CD8-positive, alpha-beta memory T cell (primary cell): ENCODE measurements at places on chromosomes 5 and 9. TPM values are rescaled to one million over a fixed set of nuclear protein-coding genes. Genes with fewer than 3 reads are reported as not detected.

UBE2QL1 gene
- not detected for total RNA-seq

RASEF gene
- not detected for total RNA-seq

MSH3 gene
- 19.2 TPM for total RNA-seq

RAD23B gene
- total RNA-seq: 146 TPM

DNA sequence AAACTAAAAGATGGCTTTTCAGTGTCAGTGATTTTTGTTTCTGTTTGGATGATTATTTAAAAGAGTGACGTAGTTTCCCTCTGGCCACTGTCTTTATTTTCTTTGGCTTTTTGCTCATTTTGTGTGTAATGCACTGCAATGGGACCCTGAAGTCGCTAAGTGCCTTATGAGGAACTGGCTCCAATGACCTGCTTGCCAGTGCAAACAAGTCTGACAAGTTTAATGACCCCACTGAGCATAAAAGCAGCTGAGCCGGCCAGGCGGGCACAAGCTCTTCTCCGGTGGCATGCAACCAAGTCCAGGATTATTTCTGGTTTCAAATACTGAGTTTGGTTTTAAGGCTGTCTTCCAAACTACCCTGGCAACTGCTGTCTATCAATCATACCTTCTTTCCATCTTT, 15.6 kb upstream of the GNA14 start:
- DNase-seq: no peak
- H3K27me3 ChIP-seq: no peaks in the 10 kb centered on the region
- no peak overlapping the region for H3K4me3 ChIP-seq
- H3K27ac ChIP-seq: no peak overlapping the region
- no peaks in the 10 kb centered on the region for H3K4me1 ChIP-seq

GRIN1 gene
- total RNA-seq: not detected

- H3K27me3 ChIP-seq: no peaks in the 10 kb centered on the region
Measured at GRCh38 chr9:133948131-133948530, 44.0 kb downstream of the VAV2 start.

DNA sequence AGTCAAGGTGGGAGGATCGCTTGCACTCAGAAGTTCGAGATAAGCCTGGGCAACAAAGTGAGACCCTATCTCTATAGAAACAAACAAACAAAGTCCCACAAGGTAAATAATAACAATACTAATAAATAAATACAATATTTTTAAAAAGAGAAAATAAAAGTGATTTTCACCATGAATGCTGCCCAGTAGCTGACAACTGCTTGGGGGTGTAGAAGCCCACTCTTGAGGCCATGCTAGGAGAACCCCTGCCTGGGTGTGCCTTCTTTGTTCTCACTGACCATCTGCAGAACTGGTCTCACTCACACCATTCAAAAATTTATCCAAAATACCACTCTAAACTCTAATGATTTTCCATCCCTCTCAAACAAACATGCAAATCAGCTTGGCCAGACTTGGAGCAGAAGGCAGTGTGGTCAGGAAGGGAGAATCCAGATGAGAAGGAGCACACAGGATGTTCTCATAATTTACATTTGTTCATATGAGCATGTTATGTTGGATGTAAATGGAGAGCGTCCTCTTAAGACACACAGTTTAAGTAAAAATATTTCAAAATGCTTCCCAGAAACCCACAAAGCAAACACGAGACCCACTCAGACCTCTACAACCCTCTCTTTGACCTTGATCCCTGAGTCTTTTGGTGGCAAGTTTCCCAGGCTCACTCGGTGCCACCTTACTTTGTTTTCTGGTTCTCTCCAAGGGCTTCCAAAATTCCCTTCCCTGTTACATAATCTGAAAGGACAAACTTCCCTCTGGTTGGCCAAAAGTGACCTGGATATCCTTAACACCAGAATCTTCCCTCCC, 7.9 kb upstream of the RAI14 start:
- no peaks in the 10 kb centered on the region for H3K4me1 ChIP-seq
- H3K27me3 ChIP-seq: no peaks in the 10 kb centered on the region
- H3K36me3 ChIP-seq: no peaks in the 10 kb centered on the region
- no peak for DNase-seq
- no peak overlapping the region for H3K4me3 ChIP-seq

DNA sequence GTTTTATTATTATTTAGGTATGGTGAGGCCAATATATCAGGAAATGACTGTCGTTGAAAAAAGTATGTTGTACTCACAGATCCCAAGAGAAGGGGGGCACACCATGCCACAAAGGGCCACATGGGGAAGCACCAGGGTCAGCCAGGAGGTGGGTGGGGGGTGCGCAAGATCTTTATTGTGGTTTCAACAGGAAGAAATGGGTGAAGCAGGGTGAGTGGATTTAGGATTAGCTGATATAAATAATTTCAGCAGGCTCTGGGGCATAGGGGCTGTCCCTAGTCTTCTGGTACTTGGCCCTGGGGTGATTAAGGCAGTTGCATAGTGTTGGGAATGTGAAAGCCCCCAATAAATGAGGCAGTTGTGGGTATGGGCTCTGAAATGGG, 8.6 kb downstream of the PDCD1LG2 start:
- no peaks in the 10 kb centered on the region for H3K27me3 ChIP-seq
- H3K4me3 ChIP-seq: no peak overlapping the region
- no peak for DNase-seq
- H3K36me3 ChIP-seq: no peaks in the 10 kb centered on the region
- no peaks in the 10 kb centered on the region for H3K4me1 ChIP-seq
- H3K27ac ChIP-seq: no peak overlapping the region

GRCh38 chr9:36463467-36463866, 63.4 kb upstream of the RNF38 start:
- no peaks in the 10 kb centered on the region for H3K27me3 ChIP-seq
- no peak overlapping the region for H3K27ac ChIP-seq
- no peaks in the 10 kb centered on the region for H3K36me3 ChIP-seq
- no peak for DNase-seq
- H3K4me1 ChIP-seq: peaks cover 10% of the 10 kb centered on the region

DNA sequence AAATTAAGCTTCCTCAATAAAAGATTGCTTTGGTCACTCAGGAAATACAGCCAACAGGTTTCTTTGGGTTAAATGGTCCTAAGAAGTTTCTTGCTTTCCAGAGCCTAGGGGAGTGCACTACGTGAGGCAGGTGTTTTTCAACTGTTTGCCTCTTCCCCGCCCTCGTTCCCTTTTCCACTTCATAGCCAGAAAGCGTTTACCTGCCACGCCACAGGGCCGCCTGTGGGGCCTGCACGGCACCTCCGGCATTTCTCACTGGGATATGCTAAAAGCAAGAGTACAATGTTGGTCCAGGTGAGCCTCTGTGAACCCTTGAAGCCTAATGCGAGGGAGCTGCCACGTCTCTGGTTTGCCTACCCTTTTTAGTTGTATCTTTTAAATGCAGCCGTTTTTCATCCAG, 167.6 kb upstream of the OTULINL start:
- H3K36me3 ChIP-seq: no peaks in the 10 kb centered on the region
- no peak overlapping the region for H3K4me3 ChIP-seq
- no peak overlapping the region for H3K27ac ChIP-seq
- H3K4me1 ChIP-seq: peaks cover 31% of the 10 kb centered on the region
- H3K27me3 ChIP-seq: no peaks in the 10 kb centered on the region

- DNase-seq: no peak
- H3K36me3 ChIP-seq: no peaks in the 10 kb centered on the region
- no peaks in the 10 kb centered on the region for H3K4me1 ChIP-seq
- H3K4me3 ChIP-seq: no peak overlapping the region
- H3K27me3 ChIP-seq: no peaks in the 10 kb centered on the region
Measured at GRCh38 chr5:149002761-149003689, 59.8 kb downstream of the SH3TC2 start.

DHX29 gene
- 21.6 TPM for total RNA-seq

FAM78A gene
- 43.6 TPM for total RNA-seq

GRCh38 chr9:94908011-94908563, 181.6 kb downstream of the AOPEP start:
- H3K36me3 ChIP-seq: no peaks in the 10 kb centered on the region
- no peaks in the 10 kb centered on the region for H3K4me1 ChIP-seq
- H3K27me3 ChIP-seq: no peaks in the 10 kb centered on the region
- DNase-seq: no peak

ABO gene
- not detected for total RNA-seq

DNA sequence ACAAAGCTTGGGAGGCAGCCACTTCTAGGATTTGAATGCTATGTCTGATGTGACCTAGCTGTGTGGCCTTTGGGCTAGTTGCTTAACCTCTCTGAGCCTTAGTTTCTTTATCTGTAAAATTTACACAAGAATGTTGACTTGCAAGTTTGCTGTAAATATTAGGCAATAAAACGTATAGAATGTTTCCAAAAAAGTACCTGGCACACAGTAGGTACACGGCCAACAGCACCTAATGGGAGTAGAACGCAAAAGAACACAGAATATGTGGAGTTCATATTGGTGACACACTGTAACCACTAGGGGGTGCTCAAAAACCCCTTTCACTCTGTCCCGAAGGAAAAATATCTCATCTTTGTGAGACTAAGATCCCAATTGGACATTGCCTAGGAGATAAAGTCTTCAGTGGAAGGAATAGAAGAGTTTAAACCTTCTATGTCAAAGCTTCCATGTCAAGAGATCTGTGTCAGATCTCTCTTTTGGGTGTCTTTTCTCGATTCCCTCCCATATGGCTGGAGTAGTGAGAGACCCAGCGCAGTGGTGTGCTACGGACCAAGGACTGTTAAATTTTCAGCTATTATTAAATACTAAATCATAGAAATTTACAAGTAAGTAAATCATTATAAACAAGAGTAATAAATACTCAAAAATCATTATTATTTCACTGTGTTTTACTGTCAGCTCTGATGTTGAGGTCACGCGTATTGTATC, 145.4 kb upstream of the RAD23B start:
- H3K4me3 ChIP-seq: no peak overlapping the region
- H3K27ac ChIP-seq: no peak overlapping the region
- DNase-seq: no peak
- H3K4me1 ChIP-seq: no peaks in the 10 kb centered on the region
- no peaks in the 10 kb centered on the region for H3K36me3 ChIP-seq

DNA sequence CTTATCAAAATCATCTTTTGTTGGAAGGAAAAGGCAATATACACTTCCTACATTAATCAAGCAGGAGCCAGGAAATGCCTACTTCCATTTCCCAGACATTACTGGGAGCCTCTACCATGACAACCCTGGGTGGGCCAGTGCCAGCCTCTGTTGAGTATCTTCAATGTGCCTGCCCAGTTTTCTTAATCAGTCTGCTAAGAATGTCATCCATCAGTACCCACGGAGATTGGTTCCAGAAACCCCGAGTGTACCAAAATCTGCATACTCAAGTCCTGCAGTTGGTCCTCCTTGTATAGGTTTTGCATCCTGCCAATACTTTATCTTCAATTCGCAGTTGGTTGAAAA, 82.4 kb downstream of the MARCHF3 start:
- H3K4me3 ChIP-seq: no peak overlapping the region
- no peak for DNase-seq
- H3K27ac ChIP-seq: no peak overlapping the region
- H3K4me1 ChIP-seq: no peaks in the 10 kb centered on the region
- no peaks in the 10 kb centered on the region for H3K27me3 ChIP-seq
